ENCODE measurements at places on chromosomes 2 and 18. TPM values are rescaled to one million over a fixed set of nuclear protein-coding genes. Genes with fewer than 3 reads are reported as not detected.
A peak's percentile ranks its signal among the peaks of the same experiment; 100 is the strongest.

PROM2 gene
- total RNA-seq, result 0.57 TPM

GRCh38 chr2:226427538-226428307 is 371.9 kb downstream of the IRS1 start:
- H3K27me3 ChIP-seq, result no peaks in the 10 kb centered on the region
- DNase-seq, result no peak
- H3K27ac ChIP-seq, result no peak overlapping the region
- no peaks in the 10 kb centered on the region for H3K36me3 ChIP-seq

GRCh38 chr2:226330206-226330605 is 469.4 kb downstream of the IRS1 start:
- no peak for DNase-seq
- no peak overlapping the region for H3K4me3 ChIP-seq
- no peaks in the 10 kb centered on the region for H3K36me3 ChIP-seq
- H3K27me3 ChIP-seq, result no peaks in the 10 kb centered on the region

DNA sequence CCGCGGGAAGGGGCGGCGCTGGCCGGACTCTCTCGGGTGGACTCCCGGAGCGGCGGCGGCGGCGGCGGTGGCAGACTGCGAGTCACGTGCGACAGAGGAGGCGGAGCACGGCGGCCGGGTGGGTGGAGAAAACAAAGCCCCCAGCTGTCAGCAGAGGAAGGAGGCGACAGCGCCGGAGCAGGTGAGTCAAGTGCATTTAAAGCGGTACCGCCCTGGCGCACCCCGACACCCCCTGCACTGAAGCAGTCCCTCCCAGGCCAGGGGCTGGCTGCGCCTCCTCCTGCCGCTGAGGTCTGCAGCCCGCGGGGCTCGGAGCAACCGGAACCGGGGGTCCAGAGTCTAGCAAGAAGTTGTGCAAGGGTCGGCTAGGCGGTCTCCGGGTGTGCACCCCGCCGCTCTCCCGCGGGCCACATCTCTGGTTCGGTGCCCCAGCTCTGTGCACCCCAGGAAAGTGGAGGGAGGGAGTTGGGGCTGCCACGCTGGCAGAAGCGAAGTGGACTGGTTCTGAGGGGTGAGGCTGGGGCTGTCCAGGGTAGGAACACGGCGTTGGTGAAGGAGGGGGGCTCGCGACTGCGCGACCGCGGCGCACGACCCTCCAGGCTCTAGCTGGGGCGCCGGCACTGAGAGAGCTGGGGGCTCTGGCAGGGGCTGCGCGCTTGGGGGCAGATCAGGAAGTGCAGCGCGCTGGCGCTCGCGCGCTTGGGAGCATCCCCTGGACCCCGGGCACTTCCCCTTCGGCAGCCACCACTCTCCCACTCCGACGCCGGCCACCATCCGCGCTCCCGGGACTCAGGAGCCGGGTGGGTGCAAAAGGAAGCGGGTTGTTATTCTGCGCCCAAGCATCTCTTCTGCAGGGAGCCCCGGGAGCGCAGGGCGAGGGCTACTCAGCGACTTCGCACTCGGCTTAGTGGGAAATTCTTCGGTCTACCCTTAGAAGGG is 64.0 kb upstream of the MAPRE2 start:
- H3K27me3 ChIP-seq, result peaks cover 3% of the 10 kb centered on the region
- H3K36me3 ChIP-seq, result no peaks in the 10 kb centered on the region
- H3K4me1 ChIP-seq, result no peaks in the 10 kb centered on the region
- H3K27ac ChIP-seq, result peak overlapping the region; percentile 54
- peak; percentile 72 for DNase-seq

CYP27C1 gene
- not detected for total RNA-seq

DNA sequence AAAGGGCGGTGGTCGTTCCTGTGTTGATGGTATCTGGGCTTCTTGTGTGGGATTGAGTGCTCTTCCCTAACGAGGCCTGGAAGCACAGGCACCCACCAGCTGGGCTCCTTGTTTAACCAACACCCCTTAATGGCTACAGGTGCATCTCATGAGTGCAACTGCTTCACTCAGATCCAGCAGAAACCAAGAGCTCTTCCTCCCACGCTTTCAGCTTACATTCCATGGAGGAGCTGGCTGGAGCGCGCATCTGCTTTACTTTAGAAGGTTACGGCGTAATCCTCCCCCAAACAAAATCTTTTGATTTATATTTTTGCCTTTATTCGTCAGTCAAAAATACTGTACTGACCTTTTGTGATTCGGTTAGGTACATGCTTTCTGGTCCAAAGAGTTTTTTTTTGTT is 174.7 kb downstream of the LTBP1 start:
- no peak overlapping the region for H3K27ac ChIP-seq
- no peak for DNase-seq

- H3K4me1 ChIP-seq, result no peaks in the 10 kb centered on the region
- no peak overlapping the region for H3K27ac ChIP-seq
- no peak for DNase-seq
- no peaks in the 10 kb centered on the region for H3K36me3 ChIP-seq
- no peaks in the 10 kb centered on the region for H3K27me3 ChIP-seq
Measured at GRCh38 chr2:107740300-107740699, 86.4 kb upstream of the RGPD4 start.

DNA sequence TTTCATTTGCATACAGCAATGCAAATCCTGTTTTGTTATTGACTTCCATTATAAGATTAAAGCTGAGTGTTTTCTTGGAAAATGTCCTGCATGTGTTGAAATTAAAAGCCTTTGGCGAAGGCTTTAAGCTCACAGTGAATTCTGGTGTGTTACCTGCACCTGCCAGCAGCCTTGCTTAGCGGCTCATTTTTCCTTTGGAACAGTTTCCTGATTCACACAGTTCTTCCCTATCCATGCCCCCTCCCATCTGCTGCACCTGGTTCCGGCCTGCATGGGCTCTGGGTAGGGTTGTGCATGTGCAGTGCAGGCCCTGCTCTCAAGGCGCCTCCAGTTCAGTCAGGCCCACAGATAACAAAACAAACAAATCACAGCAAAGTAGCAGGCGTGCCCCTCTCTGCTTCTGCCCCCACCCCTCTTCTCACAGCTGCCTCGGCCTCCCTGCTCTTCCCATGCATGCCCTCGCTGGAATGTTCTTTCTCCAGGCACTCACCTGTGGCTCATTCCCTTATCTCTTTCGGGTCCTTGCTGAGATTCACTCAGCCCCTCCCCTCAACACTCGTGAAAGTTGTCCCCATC is 15.8 kb downstream of the MTCL1 start:
- no peak for DNase-seq
- no peaks in the 10 kb centered on the region for H3K27me3 ChIP-seq
- no peaks in the 10 kb centered on the region for H3K4me1 ChIP-seq
- H3K36me3 ChIP-seq, result no peaks in the 10 kb centered on the region
- H3K27ac ChIP-seq, result no peak overlapping the region

GRCh38 chr2:69914950-69915945 is at the start of gene MXD1:
MXD1 (plus strand) TSS chr2:69915109; CDS start chr2:69915331, 222 bp downstream.
- peak within 1 kb of the TSS; percentile 98 for H3K4me3 ChIP-seq
- peak within 1 kb of the TSS; percentile 91 for H3K27ac ChIP-seq
- peaks cover 4% of the 10 kb centered on the region for H3K4me1 ChIP-seq
- peak; percentile 15 for DNase-seq
- no peaks in the 10 kb centered on the region for H3K36me3 ChIP-seq
- H3K27me3 ChIP-seq, result no peaks in the 10 kb centered on the region

- H3K27ac ChIP-seq, result no peak overlapping the region
- H3K27me3 ChIP-seq, result no peaks in the 10 kb centered on the region
- no peaks in the 10 kb centered on the region for H3K36me3 ChIP-seq
- no peaks in the 10 kb centered on the region for H3K4me1 ChIP-seq
Measured at GRCh38 chr2:230947908-230948365, 22.9 kb upstream of the GPR55 start.

- peak; percentile 9 for DNase-seq
- no peaks in the 10 kb centered on the region for H3K27me3 ChIP-seq
- peak overlapping the region; percentile 53 for H3K4me3 ChIP-seq
- no peaks in the 10 kb centered on the region for H3K36me3 ChIP-seq
- peak overlapping the region; percentile 9 for H3K27ac ChIP-seq
- peaks cover 28% of the 10 kb centered on the region for H3K4me1 ChIP-seq
Measured at GRCh38 chr2:162072181-162072702, 1.8 kb downstream of the DPP4 start.

- H3K27ac ChIP-seq, result no peak overlapping the region
- H3K4me1 ChIP-seq, result no peaks in the 10 kb centered on the region
- H3K4me3 ChIP-seq, result no peak overlapping the region
Measured at GRCh38 chr2:218465987-218466633, 47.2 kb downstream of the VIL1 start.

GRCh38 chr2:54708584-54709335 is 14.7 kb upstream of the EML6 start:
- H3K27ac ChIP-seq, result no peak overlapping the region
- H3K4me3 ChIP-seq, result peak overlapping the region; percentile 46
- H3K4me1 ChIP-seq, result no peaks in the 10 kb centered on the region
- DNase-seq, result peak; percentile 36
- no peaks in the 10 kb centered on the region for H3K27me3 ChIP-seq
- no peaks in the 10 kb centered on the region for H3K36me3 ChIP-seq

TACR1 gene
- total RNA-seq, result not detected

DNA sequence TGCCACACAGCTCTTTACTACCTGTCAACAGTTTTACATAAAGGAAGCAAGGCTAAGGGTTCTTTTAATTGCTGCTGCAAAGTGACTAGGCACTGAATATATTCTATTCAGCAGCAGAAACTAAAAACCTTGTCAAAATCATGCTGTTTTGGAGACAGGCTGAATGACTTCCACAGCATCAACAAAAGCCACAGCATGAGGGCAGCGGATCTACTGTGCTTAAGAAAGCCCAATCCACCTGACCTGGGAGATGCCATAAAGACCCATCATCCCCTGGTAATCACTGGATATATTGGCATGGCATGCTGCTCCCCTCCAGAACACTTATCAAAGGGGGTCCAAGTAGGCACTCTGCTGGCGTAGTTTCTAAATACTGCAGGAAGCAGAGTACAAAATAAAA is 715.1 kb upstream of the SLC8A1 start:
- no peaks in the 10 kb centered on the region for H3K4me1 ChIP-seq
- H3K4me3 ChIP-seq, result no peak overlapping the region
- H3K27me3 ChIP-seq, result no peaks in the 10 kb centered on the region
- H3K27ac ChIP-seq, result no peak overlapping the region
- H3K36me3 ChIP-seq, result no peaks in the 10 kb centered on the region

DSG1 gene
- not detected for total RNA-seq

DNA sequence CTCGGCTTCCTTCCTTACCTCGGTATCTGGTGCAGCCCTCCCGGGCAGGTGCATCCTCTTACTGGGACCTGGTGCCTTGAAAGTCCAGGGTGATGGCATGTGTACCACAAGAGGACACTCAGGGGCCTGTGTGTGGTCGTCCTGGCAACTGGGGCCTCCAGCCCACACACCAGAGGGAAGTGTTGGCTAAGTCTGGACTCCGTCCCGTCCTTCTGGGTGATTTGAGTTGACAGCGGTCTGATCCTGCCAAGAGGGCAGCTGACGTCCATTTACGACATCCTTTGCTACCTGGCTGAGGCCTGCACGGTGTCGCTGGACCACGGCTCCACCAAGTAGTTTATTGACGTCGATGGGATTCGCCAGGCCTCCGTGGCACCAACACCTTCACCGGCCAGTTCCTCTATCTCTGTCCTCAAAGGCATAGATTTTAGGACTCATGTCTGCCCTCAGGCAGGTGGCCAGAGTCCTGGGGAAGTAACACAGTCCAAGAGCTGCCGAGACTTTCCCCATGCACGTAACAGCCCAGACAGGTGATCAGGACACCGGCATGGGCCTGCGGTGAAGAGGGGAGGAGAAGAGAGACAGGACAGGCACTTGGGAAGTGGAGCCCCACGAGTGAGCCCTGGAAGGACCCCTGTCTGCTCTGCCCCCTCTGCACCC is 186.0 kb upstream of the HDAC4 start:
- no peak for DNase-seq
- H3K27me3 ChIP-seq, result no peaks in the 10 kb centered on the region
- no peaks in the 10 kb centered on the region for H3K36me3 ChIP-seq
- H3K27ac ChIP-seq, result no peak overlapping the region
- H3K4me1 ChIP-seq, result no peaks in the 10 kb centered on the region

All from naive thymus-derived CD4-positive, alpha-beta T cell (primary cell).